ENCODE measurements at places on chromosomes 2 and 18.

DNA sequence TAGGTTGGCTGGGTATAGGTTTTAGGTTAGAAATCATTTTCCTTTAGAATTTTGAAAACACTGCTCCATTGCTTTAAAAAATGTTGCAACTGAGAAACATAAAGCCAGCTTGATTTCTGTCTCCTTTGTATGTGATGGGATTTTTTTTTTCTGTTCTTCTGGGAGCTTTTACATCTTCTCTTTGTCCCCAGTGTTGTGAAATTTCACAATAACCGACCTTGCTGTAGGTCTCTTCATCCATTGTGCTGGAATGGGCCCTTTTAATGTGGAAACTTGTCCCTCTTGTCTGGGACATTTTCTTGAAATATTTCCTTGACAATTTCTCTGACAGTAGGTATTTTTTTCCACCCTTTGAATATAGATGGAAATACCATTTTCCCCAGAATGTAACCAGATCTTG, 44.0 kb upstream of the LAPTM4A start:
- DNase-seq, result no peak

DNA sequence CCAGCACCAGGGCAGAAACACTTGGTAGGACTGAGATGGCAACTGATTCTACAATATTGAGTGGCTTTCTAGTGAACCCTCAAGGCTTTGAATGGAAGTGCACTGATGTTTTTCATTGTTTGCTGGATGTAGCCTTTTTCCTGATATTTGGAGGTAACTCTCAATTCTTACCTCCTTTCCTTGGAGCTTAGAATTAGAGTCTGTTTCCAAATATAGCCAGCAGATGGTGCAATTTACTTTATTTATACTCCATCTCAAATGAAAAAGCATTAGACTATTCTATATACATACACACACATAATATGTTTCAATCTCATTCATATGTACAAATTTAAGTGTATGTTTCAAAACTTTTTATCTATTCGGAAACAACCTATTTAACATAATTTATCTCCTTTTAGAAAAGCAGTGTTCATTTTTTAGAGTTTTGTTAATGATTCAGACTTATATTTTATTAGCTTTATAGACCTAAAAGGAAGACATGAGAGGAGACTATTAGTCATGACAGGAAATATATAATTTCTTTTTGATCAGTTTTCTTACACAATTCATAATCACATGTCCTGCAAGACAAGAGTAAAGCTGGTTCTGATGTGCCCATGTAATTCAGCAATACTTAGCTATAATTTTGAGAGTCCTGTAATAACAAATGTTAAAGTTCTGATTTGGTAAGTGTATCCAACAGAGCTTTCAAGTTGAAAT, 124.8 kb downstream of the NUP35 start:
- DNase-seq, result no peak

DNA sequence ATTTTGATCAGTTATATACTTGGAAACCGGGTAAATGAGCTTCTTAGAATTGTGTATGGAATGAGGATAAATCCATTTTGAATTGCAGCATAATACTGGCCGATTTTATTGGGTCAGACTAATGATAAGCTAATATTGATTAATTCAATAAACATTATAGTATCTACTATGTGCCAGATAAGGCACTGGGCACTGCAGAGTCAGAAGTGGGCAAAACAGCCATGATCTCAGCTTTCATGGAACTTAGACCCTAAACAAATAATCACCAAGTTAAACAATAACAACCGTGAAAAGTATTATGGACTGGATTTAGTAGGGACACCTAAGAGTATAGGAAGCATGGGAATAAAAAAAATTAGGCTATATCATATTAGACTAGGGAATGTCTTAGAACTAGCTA, 297.0 kb upstream of the PKDCC start:
- no peak for DNase-seq

DNA sequence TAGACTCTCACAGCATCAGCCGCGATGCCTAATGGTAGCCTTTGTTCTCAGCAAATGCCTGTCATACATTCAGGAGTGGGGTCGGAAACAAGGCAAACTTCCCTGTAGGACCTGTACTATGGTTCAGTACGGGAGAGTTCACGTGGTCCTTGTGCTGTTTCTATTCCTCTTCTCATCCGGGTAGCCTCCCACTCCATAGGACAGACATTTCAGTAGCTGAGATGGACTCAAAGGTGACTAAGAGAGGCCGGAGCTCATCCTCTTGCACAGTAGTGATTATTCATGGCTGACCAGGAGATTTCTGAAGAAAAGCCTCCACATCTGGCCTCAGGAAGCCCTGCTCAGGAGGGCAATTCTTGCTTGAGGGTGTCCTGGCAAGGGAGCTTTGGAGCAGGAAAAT, 117.8 kb upstream of the SPRED2 start:
- no peak for DNase-seq

DNA sequence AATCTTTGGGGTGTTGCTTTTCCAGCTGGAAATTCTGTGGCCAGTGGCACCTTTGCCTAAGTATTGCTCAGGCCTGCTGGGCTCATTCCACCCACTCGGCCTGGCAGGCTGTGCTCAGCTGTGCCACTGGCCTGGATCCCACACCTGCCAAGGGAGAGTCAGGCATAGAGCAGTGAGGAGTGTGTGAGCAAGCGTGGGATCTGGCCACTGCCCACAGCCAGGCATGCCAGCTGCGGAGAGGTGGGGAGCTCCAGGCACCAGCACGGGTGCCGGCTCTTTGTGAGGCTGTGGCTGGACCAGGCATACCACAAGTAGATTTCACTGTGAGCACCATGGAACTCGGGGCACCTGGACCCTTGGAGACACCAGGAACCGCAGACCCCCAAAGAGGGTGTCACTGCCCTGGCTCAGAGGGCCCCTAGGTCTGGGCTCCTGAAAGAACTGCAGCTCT, 118.1 kb upstream of the MAP2 start:
- no peak for DNase-seq

GRCh38 chr2:240563951-240564560, 3.9 kb downstream of the DUSP28 start:
- no peak for DNase-seq

GRCh38 chr2:43273529-43273928, 47.1 kb upstream of the ZFP36L2 start:
- DNase-seq, result no peak

DNA sequence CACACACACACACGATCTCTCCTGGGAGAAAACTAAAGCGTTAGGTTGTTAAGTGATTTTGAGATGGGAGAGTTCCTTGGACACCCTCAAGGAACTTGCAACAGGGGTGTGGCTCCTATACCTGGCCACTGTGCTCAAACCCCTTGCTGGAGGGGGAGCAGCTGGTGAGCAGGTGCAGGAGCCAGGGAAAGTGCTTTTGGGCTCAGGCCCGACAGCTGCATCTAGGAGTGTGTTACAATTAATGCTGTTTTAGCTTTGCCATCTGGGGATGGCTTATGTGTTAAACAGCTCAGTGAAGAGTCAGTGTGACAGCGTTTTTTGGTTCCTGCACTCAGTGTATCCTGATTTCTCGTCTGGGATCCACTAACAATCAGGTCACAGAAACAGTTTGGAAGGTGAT, 510.8 kb downstream of the TRIB2 start:
- no peak for DNase-seq

- DNase-seq, result no peak
Observed at GRCh38 chr2:46793423-46794416, 121.9 kb downstream of the MCFD2 start.

- DNase-seq, result no peak
Observed at GRCh38 chr18:66587430-66587829, 16.5 kb downstream of the CDH19 start.

DNA sequence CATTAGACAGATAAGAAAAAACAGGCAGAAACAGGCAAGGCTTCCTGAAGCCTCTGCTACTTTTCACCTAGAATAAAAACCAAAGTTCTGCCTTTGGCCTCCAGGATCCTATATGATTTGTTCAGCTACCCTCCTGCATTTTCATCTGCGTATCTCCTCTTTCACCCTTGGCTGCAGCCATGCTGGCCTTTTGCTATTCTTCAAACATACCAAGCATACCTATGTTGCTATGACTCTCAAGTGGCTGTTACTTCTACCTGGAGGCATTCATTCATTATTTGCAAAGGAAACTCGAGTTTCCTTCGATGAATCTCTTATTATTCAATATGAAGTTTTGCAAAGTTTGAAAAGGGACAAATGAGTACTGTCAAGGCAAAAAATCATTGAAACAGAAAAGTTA, 106.4 kb upstream of the HNMT start:
- no peak for DNase-seq

Data from stimulated activated CD4-positive, alpha-beta T cell treated with anti-CD3 and anti-CD28 coated beads, Interleukin-1b, Interleukin-23, amount 100 ng/mL, for 1 hour (primary cell).